ENCODE measurements at places on chromosomes 12 and 14.

DNA sequence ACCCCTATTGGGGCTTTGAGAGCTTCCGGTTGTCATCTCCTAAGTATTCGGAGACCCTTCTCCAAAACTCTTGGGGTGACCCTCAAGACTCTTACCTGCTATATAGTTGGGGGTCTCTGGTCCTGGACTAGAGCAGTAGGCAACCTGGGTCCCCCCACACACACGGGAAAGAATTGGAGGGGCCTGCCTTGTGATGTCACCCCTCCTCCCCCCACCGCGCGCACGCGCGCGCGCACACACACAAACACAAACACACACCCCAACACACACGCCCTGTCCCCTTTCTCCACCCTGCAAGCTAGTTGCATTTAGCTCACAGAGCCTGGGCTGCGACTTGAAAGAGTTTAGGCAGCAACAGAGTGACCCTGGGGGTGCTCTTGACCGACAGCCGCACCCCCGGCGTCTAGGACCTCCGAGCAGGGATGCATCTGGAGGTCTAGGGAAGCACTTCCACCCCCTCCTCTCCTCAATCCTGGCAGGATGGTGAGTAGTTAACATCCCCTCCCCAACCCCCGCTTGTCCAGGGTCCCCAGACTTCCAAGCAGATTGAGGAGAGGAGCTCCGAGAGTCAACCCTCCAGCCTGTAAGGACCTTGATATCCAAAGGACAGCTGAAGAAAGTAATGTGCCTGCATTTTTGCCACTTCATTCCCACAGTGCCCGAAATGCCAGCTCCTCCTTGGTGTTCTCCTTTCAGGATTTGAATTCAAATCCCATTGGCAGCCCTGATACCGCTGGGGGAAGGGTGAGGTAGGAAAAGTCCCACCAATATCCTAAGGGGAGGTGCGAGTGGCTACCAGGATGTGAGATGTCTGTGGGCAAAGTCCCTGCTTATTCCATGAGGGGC, 1.4 kb upstream of the DNAJC14 start:
- no peak for DNase-seq

DNA sequence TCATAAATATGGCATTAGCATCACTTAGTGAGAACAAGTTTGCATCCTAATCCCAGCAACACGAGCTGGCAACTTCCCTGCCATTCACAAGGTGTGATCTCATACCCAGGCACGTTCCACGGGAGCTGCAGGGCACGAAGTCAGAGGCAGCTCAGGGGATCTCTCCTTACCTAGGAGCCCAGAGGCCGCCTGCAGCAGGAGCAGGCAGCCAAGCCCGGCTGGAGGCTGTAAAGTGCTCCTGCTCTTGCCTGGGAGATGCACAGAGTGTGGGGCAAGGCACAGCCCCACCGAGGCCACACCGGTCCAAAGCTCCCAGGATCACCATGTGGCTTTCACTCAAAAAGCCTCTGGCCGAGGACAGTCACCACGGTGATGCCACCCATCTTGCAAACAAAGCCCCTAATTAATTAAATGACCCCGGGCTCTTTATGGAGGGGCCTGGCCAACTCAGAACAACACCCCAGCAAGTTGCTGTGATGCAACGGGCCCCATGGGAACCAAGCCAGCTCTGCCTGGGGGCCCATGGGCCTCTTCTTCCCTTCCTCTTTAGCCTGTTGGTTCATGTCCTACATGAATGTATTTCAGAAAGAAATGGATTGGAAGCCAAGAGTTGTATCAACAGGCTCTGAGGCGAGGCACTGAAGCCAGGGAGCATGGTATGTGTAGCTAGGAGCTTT, 26.5 kb downstream of the NUAK1 start:
- no peak for DNase-seq

- no peak for DNase-seq
These were observed 156.5 kb upstream of the DCN start for GRCh38 chr12:91339106-91339505.

DNA sequence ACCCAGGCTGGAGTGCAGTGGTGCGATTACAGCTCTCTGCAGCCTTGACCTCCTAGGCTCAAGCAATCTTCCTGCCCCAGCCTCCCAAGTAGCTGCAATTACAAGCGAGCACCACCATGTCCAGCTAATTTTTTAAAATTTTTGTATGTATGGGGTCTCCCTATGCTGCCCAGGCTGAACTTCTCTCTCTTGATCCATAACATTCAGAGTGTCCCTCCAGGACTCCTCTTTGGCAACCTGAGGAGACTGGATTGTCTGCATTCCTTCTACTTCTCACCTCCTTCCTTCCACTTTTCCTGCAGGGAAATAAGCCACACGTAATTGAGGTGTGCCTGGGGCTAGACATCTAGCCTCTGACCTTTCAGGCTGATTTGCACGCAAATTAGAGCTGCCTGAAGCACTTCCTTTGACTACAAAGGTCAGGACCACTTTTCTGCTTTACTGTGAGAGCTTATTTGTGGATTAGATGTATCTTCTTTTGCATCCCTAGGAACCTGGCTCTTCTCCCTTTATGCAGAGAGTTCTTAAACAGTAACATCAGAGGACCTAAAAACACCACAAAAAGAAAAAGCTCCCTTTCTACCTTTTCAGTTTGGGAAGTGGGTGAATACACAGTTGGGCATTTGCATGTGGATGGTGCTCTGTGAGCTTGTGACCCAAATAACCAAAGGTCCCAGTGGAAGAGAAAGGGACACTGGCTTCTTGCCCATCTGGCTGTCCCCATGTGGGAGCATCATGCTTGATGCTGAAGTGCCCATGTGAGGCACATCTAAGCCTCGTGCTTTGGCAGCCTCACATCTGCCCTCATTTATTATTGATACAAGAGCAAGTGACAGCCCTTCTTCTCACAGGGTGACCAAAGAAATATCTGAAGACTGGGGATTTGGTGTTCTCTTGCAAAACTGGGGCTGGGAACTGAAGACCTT, 33.5 kb downstream of the PYGL start:
- DNase-seq = no peak

DNA sequence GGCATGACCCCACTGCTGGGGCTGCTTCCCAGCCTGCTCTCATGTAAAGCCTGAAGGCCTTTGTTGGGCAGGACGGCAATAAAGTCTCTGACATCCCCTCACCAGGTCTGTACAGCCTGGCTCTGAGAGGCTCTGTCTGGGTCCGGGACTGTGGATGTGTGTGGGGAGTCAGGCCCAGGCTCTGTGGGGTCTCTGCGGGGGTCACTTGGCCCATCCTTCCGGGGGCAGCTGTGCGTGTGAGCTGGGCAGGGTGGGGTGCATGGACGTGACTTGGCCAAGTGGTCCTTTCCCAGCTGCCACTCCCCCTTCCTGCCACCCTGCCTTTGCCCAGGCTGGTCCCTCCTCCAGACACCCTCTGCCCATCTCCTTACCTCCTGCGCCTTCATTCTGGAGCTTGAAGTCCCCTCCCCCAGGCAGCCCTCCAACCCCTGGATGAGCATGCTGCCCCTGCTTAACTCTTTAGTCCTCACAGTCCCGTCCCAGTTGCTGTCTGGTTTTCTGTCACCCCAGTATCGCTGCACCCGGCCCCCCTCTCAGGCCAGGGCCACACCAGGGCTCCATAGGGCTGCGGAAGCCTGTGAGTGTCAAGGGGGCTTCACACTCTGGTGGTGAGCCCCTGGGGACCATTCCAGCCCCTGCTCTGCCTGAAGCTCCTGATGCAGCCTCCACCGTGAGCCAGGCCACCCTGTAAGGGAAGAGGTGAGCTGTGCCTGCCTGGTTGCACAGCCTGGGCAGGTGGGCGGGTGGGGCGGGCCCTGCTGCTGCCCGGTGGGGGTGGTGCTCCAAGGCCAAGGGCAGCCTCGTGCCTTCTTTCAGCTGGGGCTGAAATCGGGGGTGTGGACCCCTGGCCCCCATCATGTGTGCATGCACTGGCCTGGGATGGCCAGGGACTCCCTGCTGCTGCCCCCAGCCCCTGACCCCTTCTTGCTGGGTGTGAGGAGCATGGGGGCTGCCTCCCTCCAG, 25.5 kb upstream of the KIF26A start:
- no peak for DNase-seq

- DNase-seq = no peak
These were observed 77.2 kb upstream of the DUSP6 start for GRCh38 chr12:89429528-89429927.

DNA sequence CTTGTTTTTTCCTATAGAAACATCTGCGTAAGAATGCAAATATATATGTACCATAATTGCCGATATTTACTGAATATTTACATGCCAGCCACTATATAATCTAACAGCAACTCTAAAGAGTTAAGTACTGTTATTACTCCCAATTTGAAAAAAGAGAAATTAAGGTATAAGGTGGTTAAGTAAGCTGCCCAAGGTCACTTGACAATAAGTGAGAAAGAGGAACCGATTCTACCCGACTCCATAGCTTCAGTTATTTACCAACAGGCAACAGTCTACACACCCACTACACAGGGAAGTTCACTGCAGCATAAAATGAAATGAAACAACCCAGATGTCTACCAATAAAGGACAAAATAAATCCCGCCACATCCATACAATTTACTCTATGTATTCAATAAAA, 1.1 kb downstream of the MIS18BP1 start:
- DNase-seq = no peak

DNA sequence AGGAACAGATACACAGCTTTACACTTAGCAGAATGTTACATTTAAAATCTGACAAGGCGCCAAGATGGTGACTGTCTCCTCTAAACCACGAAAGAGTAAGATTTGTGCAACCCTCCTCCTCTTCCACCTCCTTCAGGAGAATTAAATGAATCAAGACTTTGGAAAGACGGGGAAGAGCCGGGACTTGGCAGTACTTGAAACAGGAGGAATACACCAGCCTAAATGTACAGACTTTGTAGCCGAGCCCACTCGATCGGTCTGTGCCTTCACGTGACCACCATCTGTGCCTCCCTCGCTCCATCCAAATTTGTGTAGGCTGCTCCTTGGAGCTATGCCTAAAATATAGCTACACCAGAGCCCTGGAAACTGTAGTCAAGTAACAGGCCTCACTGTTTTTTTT, 38.3 kb downstream of the SSPN start:
- no peak for DNase-seq
